ENCODE measurements at places on chromosomes 6 and 20.
A peak's percentile ranks its signal among the peaks of the same experiment; 100 is the strongest.

DNA sequence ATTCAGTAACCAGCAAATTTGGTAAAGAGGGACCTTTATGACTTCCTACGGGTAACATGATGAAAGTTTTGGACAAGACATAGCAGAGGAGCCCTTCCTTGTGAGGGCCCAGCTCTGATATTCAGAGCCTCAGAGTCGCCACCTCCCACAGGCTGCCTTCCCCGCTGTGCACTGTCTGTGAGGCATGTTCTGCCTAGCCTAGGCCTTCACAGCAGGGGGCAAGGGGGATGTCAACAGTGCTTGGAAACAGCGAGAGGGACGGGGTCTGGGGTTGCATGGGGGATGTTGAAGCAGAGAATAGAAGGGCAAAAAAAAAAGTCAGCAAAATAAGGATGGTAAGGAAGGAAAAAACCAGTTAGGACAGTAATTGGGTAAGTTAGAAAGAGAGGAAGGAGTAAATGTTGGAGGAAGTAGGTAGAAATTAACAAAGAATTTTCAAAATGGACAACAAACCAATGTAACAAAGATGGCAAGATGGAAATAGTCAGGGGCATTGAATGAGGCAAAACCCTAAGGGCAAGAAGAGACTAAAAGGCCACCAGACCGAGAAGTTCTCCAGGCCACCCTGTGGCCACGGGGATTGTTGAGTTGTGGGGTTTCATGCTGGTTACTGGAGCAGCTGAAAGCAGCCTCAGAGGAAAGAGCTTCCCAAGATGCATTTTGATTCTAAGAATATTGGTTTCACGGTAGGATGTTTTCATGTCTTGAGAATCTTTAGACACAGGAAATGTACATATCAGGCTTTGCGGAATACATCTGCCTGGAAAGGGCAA is 139.8 kb downstream of the LY86 start:
- no peak for DNase-seq

DNA sequence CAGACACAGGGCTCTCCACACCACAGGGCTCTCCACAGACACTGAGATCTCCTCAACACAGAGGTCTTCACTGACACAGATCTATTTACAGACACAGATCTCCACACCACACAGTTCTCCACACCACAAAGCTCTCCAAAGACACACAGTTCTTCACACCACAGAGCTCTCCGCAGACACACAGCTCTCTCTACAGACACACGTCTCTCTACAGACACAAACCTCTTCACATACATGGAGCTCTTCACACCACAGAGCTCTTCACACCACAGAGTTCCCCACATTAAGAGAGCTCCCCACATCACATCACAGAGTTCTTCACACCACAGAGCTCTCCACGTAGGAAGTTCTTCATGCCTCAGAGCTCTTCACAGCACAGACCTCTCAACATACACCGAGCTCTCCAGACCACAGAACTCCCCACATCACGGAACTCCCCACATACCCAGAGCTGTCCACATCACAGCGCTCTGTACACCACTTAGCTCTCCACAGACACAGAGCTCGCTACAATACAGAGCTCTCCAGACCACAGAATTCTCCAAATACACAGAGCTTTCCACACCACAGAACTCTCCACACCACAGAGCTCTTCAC is 53.9 kb downstream of the ERMARD start:
- DNase-seq: no peak

GRCh38 chr20:59718751-59719150 is 114.4 kb downstream of the PHACTR3 start:
- no peak for DNase-seq

DNA sequence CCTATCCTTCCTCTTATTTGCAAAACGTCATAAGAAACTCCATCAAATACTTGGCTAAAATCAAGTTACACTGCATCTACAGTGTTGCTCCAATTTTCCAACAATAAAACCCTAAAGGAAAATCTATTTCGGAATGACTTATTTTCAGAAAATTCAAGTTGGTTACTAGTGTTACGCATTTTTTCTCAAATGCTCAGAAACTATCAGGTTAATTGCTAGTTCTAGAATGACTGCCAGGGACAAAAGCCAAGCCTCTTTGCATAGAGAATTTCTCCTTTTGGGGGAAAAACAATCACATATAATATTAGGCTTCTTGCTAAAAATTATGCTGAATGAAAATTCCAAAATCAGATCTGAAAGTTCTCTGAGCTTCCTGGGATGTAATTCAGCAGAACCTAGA is 210.2 kb downstream of the BTBD9 start:
- DNase-seq: no peak

GRCh38 chr6:35213824-35214756 is at the start of gene SCUBE3:
TSS of gene SCUBE3 (plus strand) at chr6:35213956. CDS start at chr6:35214419, 463 bp downstream.
- no peak for DNase-seq

DNA sequence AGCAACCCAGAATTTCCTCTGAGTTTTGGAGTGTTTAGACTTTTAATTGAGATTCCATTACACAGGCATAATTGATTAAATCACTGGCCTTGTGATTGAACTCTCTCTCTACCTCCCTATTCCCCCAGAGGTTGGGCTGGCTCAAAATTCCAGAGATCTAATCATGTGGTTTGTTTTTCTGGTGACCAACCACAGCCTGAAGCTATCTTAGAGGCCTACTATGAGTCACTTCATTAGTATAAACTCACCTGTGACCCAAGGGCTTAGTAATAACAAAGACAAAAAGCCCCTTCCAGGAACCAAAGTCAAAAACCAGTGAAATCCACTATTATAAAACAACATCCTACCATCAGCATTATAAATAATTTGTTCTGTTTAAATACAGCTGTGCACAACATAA is 992.5 kb upstream of the CITED2 start:
- DNase-seq: no peak

- DNase-seq: no peak
Observed at GRCh38 chr6:43113431-43114260, 37.5 kb downstream of the PTK7 start.

- no peak for DNase-seq
Observed at GRCh38 chr6:134346932-134347545, 29.1 kb upstream of the SGK1 start.

DNA sequence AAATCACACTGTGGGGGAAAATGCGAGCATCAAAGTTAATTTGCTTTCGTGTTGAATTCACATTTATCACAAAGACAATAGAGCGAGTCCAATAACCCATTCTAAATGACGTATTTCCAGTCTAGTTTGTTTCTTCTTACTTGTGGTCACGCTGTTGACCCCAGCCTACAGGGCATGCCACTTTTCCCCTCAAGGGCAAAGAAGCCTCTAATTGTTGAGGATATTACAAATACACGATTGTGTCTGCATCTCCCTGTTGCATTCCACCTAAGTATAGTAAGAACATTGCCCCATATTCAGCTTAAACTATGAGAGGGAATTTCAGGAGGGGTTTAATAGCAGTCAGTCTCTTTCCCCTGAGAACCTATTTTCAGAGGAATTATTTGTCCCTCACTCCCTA is 37.4 kb upstream of the DSP start:
- no peak for DNase-seq

- DNase-seq: no peak
Observed at GRCh38 chr20:7722564-7722963, 217.7 kb downstream of the HAO1 start.

- peak; percentile 83 for DNase-seq
Observed at GRCh38 chr6:28863604-28864325, 60.0 kb downstream of the TRIM27 start.

- no peak for DNase-seq
Observed at GRCh38 chr6:14023855-14024254, 93.7 kb upstream of the CD83 start.

- DNase-seq: no peak
Observed at GRCh38 chr20:20802328-20802727, 89.9 kb upstream of the RALGAPA2 start.

DNA sequence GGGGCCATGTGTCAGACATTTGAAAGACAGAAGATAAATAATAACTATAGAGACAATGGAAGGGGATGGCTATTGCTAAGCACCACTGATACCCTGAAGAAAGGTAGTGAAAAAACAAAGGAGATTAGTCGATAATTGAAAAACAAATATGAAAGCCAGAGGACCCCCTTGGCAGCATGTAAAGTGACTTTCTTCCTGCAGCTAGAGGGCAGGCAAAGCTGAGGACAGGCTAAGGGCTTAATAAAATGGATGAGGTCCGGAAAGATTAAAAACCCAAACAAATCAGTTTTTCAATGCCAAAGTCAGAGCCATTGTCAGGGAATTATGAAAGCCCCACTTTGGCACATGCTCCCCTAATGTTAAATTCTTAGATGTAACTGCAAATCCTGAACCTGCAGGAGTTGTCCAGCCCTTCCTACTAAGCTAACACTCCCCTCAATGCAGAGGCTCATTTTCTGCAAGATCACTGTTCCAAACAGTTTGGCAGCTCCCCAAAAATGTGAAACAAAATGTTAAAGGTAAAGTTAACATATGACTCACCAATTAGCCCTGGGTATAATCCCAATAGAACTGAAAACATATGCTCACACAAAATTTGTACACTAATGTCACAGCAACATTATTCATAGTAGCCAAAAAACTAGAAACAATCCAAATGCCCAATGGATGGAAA is 1177.9 kb downstream of the GRIK2 start:
- no peak for DNase-seq

DNA sequence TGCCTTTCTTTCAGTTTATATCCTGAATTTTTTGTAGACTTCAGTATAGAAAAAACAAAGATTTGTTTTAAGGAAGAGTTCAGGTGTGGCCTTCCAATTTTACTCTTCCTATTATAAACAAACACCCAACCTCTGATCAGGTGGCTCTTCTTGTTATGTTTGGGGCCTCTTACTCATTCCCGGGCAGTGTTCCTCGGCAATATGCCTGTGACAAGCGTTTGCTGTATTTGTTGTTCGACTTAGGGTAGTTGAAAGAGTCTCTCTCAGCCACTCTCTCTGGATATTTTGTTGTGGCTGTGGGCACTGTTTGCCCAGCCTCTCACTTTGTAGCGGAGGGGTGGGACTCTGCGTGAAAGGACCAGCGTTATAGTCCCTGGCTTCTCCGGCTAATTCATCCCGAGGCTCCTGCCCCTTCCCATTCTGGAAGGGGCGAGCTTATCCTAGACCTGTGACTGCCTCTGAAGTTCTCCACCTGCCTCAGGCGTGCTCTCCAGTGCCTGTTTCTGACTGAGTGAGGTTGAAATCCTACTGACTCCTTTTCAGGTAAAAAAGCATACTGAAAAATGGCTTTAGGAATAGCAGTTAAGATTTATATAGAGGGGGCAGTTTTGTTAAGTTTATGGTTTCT is 97.4 kb downstream of the PLCB4 start:
- no peak for DNase-seq

DNA sequence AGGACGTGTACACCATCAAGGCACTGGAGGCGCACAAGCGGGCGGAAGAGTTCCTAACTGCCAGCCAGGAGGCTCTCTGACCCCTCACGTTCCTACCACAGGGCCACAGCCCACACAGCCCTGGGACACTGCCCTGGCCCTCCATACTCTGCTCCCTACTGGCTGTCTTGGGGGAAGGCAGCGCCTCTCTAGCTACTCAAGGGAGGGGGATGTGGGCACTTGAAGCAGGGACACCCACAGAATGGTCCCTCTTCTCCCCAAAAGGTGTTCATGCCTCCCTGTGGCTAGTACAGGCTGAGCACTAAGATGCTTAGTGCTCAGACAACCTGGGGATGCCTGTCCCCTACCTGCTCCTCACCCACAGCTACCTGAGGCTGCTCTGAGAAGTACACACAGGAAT is 2.5 kb downstream of the MEA1 start:
- DNase-seq: no peak

- DNase-seq: no peak
Observed at GRCh38 chr6:39634646-39635341, 90.4 kb downstream of the KIF6 start.

GRCh38 chr6:42848700-42849099 is 30.7 kb upstream of the RPL7L1 start:
- no peak for DNase-seq

DNA sequence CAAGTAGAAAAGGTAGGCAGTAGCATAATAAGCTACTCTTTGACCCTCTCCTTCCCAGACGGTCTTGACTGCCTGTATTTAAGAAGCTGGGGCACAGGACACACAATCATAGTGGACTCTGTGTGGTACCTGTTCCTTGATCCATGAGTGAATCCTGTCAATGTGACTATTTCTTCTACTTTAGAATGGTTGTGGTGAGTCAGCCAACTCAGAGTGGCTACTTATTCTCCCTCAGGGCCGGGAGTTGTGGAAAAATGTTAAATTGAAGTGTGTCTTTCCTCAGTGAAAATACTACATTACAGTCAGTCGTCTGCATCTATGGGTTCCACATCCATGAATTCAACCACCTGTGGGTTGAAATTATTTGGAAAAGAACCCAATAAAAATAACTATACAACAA is 30.8 kb upstream of the PREP start:
- no peak for DNase-seq

DNA sequence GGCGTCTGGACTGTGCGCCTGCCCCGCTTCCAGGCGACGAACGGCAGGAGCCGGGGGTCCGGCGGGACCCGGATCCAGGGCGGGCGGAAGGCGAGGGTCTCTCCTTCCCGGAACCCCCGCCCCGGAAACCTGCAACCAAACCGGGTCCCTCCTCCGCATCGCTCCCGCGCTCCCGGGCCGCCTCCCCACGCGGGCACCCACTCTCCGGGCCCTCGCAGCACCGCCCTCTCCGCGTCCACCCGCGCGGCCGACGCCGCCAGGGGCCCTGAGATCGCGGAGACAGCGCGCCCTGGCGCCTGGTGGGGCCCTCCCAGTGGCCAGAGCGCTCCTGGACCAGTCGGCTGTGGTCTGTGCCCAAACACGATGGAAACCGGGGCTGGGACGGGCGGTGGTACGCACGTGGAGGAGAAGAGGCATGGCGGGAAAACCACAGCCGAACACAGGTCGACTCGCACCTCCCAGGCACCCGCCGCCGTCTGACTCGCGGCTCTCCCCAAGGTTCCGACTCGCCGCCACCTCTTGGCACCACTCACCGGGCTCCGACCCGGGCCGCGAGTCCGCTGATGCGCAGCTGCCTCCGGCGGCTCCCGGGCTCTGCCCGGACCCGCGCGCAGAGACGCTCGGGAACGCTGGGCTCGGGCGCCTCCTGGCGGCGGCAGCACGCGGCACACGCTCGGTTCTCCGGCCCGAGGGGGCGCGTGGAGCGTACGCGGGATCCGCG is 7.9 kb downstream of the NKX2-2 start:
- no peak for DNase-seq

- no peak for DNase-seq
Observed at GRCh38 chr6:117272032-117272866, 6.9 kb downstream of the VGLL2 start.

- DNase-seq: peak; percentile 85
Observed at GRCh38 chr6:18264219-18264922, at the start of gene DEK. TSS of gene DEK (minus strand) at chr6:18264530. CDS start at chr6:18263987, 543 bp downstream.

- no peak for DNase-seq
Observed at GRCh38 chr6:121393731-121394505, 41.5 kb upstream of the GJA1 start.

All from GM06990 (cell line).